ENCODE measurements at places on chromosomes 5 and 9. TPM values are rescaled to one million over a fixed set of nuclear protein-coding genes. Genes with fewer than 3 reads are reported as not detected.

The RANBP3L gene
- 0.43 TPM for total RNA-seq

The SEMA4D gene
- total RNA-seq, result 16.7 TPM

The DMRTA1 gene
- 0.36 TPM for total RNA-seq

The EPB41L4B gene
- 15.1 TPM for total RNA-seq

The PSIP1 gene
- 81.2 TPM for total RNA-seq

The C1QTNF2 gene
- 0.74 TPM for total RNA-seq

The CDX1 gene
- total RNA-seq, result 0.30 TPM

The COL27A1 gene
- total RNA-seq, result 41.0 TPM

The ITGA2 gene
- total RNA-seq, result 1.1 TPM

The INSL6 gene
- total RNA-seq, result not detected

- H3K27me3 ChIP-seq, result no peaks in the 10 kb centered on the region
- H3K36me3 ChIP-seq, result no peaks in the 10 kb centered on the region
Observed at GRCh38 chr9:31615966-31616365, 768.5 kb upstream of the ACO1 start.

- H3K36me3 ChIP-seq, result no peaks in the 10 kb centered on the region
- no peak overlapping the region for H3K4me3 ChIP-seq
- peaks cover 3% of the 10 kb centered on the region for H3K4me1 ChIP-seq
- no peak for DNase-seq
Observed at GRCh38 chr5:39544941-39545340, 120.2 kb upstream of the DAB2 start.

- H3K36me3 ChIP-seq, result no peaks in the 10 kb centered on the region
- H3K27me3 ChIP-seq, result no peaks in the 10 kb centered on the region
- H3K27ac ChIP-seq, result no peak overlapping the region
- peaks cover 10% of the 10 kb centered on the region for H3K4me1 ChIP-seq
- DNase-seq, result no peak
Observed at GRCh38 chr9:92607773-92608172, 62.2 kb downstream of the IPPK start.

DNA sequence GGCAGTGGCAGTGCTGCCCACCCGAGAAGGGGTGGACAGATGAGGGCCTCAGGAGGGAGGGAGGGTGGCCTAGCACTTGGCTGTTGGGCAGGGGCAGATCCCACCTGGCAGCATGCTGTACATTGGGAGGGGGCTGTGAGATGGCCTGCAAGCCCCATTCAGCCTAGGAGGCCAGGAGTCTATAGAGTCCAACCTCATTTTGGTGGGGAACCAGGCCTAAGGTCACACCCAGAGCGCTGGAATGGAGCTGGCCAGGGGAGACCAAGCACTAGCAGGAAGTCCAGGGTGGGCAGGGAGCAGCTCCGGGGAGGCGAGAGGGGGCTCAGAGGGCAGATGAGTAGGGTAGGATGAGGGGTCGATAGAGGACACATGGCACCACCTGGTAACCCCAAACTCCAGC is 22.9 kb downstream of the TRIM14 start:
- no peaks in the 10 kb centered on the region for H3K4me1 ChIP-seq
- H3K4me3 ChIP-seq, result no peak overlapping the region
- no peak overlapping the region for H3K27ac ChIP-seq
- DNase-seq, result no peak

GRCh38 chr5:130964231-130965202 is 200.5 kb downstream of the HINT1 start:
- no peak for DNase-seq
- H3K4me1 ChIP-seq, result no peaks in the 10 kb centered on the region
- no peaks in the 10 kb centered on the region for H3K27me3 ChIP-seq
- H3K27ac ChIP-seq, result no peak overlapping the region
- no peaks in the 10 kb centered on the region for H3K36me3 ChIP-seq
- H3K4me3 ChIP-seq, result no peak overlapping the region

DNA sequence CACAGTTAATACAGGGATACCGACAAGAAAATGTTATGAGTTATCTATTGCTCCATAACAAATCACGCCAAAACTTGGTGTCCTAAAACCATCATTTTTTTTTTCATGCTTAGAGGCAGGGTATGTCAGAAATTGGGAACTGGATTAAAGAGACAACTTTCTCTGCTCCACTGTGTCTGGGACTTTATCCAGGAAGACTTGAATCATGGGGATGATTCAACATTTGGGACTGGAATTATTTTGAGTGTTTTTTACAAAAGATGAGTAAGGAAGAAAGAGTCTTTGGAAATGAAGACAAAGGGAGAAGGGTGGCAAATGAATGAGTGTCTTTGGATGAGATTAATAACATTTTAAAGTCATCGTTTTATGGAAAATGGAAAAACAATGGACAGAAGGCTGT is 1883.7 kb upstream of the C9orf72 start:
- H3K4me3 ChIP-seq, result no peak overlapping the region
- H3K27me3 ChIP-seq, result no peaks in the 10 kb centered on the region
- H3K27ac ChIP-seq, result no peak overlapping the region
- H3K4me1 ChIP-seq, result no peaks in the 10 kb centered on the region
- DNase-seq, result no peak

DNA sequence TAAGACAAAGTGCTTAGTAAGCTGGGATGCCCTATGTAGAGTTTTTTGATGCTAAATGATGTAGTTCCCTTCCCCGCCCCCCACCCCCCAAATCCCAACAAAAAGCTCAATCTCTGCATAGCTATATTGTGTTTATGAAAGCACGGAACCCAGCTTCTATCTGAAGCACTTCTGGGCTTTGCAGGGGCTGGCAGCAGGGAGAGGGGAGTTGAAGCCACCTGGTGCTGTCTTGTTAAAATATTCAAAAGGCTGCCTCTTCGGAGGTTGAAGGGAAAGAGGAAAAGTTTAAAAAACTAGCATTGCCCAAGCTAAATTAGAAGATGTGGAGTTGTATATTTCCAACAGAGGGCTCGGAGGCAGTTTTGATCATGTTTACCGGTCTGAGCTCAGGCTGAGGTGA is 5.0 kb upstream of the TNC start:
- no peaks in the 10 kb centered on the region for H3K27me3 ChIP-seq
- DNase-seq, result no peak
- peaks cover under 1% of the 10 kb centered on the region for H3K4me1 ChIP-seq
- no peak overlapping the region for H3K27ac ChIP-seq

GRCh38 chr5:153400931-153401330 is 89.5 kb upstream of the GRIA1 start:
- H3K4me3 ChIP-seq, result no peak overlapping the region
- no peaks in the 10 kb centered on the region for H3K27me3 ChIP-seq
- H3K36me3 ChIP-seq, result no peaks in the 10 kb centered on the region
- DNase-seq, result no peak

DNA sequence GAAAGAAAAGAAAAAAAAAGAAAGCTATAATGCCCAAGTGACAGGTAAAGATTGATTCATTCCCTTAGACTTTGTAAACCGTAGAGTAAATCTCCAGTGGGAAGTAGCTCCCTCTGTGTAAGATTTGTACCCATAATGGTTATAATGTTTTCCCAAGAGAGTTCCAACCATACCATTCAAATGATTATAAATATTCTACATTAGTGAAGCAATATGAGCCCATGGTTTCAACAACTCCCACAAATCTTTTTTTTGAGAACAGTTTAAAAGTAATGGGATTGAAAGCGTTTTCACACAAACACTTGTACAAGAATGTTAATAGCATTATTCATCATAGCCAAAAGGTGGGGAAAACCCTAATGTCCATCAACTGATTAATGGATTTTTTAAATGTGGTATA is 58.0 kb downstream of the GRAMD2B start:
- H3K4me1 ChIP-seq, result peaks cover 11% of the 10 kb centered on the region
- no peak overlapping the region for H3K4me3 ChIP-seq
- H3K27me3 ChIP-seq, result no peaks in the 10 kb centered on the region
- no peak for DNase-seq
